ENCODE measurements at places on chromosomes 5 and 9.
A peak's percentile ranks its signal among the peaks of the same experiment; 100 is the strongest.

DNA sequence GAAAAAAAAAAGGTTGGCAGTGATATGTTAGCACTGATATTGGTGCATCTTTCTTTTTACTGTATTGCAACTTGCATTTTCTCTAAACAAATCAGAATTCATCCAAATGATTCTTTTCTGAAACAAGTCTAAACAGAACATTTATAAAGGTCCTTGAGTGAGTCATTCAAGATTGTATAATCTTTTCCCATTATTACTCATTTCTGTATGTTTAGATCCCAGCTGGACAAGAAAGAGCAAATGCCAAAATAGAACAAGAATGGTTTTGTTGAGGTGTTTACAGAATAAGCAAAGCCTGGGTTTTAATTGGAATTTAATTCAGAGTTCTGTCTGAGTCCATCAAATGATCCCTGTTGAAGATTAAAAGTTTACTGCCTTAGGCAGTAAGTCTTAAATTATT, 112.3 kb downstream of the VCAN start:
- DNase-seq: no peak

GRCh38 chr9:21326526-21327139, 8.6 kb downstream of the KLHL9 start:
- DNase-seq: no peak

DNA sequence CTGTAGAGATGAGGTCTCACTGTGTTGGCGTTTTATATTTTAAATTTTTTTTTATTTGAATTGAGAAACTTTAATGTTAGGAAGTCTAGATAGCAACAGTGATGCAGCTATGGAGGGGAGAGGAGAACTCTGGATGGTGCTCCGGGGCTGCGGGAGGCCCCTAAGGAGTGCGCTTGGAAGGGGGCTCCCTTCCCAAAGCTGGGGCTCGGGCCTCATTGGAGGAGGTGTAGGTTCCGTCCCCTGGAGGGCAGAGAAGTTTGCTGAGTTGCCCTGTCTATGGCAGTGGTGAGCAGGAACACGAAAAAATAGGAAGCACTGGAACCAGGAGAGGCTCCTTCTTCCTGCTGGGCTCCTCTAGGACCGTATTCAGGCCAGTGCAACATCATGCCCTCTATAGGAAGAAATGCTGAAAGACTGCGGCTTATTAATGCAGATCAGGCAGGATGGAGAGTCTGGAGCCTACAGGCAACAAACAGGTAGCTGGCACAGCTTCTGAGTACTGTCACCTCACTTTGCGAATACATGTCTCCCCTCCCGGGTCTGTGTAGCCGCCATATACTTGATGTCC, 16.1 kb downstream of the AHRR start:
- DNase-seq: no peak

DNA sequence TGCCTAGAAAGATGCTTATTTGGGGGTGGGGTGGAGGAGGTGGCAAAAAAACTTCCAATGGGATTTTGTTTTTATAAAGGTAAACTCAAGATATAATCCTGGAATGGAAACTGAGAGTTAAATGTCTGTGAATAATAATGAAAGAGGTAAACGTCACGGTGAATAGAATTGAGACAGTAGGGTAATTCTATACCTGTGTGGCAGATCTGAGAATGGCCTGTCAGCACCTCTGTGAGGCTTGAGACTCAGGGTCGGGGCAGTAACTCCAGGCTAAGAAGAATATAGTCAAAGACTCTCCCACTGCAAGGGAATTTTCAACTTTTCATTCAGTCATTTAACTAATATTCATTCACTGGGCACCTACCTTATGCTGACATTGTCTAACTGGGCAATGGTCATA, 581.2 kb upstream of the ZNF608 start:
- no peak for DNase-seq

DNA sequence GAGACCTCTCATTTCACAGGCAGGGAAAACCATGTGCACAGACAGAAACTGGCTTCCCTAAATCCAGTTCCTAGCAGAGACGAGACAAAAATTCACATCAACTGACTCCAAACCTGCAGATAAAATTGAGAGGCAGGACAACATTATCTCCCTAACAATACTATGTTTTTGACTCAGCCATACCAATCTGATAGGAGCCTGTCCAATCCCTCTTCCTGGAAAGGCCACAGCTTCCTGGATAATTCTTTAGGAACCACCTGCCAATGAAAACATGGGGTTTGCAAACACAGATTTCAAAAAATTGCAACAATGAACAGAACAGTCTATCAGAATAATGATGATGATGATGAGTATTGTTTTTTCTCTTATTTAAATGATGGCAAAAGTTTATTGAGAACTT, 22.4 kb downstream of the SH3TC2 start:
- DNase-seq: no peak

DNA sequence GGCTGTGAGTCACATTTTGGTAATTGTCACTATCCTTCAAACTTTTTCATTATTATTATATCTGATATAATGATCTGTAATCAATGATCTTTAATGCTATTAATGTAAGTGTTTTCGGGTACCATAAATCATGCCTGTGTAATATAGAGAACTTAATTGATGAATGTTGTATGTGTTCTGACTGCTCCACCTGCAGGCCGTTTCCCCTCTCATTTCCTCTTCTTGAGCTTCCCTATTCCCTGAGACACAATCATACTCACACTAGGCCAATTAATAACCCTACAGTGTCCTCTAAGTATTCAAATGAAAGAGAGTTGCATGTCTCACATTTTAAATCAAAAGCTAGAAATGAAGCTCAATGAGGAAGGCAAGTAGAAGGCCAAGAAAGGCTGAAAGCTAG, 420.9 kb upstream of the SGCD start:
- no peak for DNase-seq

- no peak for DNase-seq
Observed at GRCh38 chr9:115261656-115262081, 143.7 kb upstream of the TNC start.

- DNase-seq: peak; percentile 29
Observed at GRCh38 chr5:57989378-57989777, 470.5 kb downstream of the PLK2 start.

DNA sequence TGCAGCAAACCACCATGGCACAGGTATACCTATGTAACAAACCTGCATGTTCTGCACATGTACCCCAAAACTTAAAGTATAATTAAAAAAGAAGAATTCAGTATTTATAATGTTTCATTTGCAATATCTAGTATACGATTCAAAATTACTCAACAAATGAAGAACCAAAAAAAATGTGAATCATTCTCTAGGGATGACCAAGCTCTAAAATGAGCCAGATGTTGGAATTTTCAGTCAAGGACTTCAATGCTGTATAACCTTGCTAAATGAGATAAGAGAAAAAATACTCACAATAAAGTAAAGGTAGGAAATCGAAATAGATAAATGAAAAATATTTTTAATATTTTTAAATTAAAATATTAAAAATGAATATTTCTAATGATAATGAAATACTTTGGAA, 108.7 kb upstream of the ADRA1B start:
- DNase-seq: no peak

DNA sequence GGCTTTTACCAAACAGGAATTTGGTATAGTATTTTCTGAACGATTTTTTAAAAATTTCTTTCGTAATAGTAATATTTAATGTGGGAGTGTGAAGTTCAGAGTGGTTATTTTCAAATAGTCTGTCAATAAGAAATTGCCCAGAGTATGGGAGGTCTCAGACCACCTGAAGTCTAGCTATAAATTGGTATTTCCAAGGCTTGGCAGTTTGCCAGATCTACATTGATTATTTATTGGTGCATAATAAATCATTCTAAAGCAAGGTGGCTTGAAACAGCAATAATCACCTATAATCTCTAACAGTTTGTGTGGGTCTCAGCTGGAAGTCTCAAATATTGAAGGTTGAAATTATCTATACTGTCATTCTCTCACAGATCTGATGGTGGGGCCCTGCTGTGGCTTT, 118.5 kb downstream of the PRR16 start:
- DNase-seq: no peak

- no peak for DNase-seq
Observed at GRCh38 chr5:6177926-6178325, 200.4 kb downstream of the MED10 start.

GRCh38 chr5:100444961-100445360, 90.2 kb upstream of the FAM174A start:
- no peak for DNase-seq

GRCh38 chr5:5006548-5006947, 133.6 kb upstream of the ADAMTS16 start:
- DNase-seq: no peak

- no peak for DNase-seq
Observed at GRCh38 chr9:125749951-125750626, 2.9 kb downstream of the PBX3 start.

GRCh38 chr9:76297721-76298239, 96.4 kb downstream of the RFK start:
- DNase-seq: no peak

GRCh38 chr9:93476924-93477323, 23.5 kb upstream of the FAM120AOS start:
- no peak for DNase-seq

DNA sequence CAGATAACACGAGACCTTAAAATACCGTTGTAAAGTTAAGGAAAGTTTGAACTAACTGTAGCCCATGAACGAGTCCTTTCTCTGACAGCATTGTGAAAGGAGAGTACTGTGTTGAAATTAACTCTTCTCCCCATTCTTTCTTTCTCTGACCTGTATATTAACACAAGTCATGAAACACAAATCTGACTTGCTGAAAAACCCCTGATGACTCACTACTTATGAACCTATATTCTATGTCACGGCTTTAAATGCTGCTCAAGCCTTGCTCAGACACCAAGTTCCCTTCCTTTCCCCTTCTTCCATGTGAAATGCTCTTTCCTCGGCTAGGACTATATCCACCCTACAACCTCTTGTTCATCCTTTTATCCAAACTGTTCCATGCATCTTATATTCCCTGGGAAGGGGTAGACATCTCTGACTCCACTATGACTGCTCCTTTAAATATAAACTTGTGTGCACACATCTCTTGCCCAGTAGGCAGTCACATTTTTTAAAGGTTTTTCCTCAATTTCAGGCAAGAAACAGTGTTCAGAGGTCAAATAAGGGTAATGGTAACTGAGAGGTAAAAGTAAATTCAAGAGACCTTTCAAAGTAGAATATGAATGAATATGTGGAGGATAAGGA, 142.9 kb downstream of the NFIB start:
- DNase-seq: no peak

- DNase-seq: no peak
Observed at GRCh38 chr9:14308853-14309145, 5.1 kb downstream of the NFIB start.

GRCh38 chr5:90519081-90519480, 10.3 kb downstream of the LYSMD3 start:
- no peak for DNase-seq

DNA sequence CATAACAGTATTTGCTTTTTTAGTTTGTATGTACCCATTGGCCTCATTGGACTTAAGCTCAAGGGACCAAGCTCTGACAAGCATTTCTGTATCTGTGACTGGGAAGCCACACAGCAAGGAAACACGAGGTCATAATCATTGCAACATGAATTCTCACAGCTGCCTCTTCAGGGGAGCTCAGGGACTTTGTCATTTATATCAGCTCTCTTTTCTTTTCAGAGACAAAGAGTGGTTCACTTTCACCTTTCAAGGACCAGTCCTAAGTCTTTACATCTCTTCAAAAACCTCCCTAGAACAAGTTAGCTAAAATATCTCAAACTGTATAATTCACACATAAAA, 58.6 kb downstream of the ADAMTS12 start:
- no peak for DNase-seq

GRCh38 chr5:134439210-134439654, 27.6 kb upstream of the CDKN2AIPNL start:
- DNase-seq: peak; percentile 89

DNA sequence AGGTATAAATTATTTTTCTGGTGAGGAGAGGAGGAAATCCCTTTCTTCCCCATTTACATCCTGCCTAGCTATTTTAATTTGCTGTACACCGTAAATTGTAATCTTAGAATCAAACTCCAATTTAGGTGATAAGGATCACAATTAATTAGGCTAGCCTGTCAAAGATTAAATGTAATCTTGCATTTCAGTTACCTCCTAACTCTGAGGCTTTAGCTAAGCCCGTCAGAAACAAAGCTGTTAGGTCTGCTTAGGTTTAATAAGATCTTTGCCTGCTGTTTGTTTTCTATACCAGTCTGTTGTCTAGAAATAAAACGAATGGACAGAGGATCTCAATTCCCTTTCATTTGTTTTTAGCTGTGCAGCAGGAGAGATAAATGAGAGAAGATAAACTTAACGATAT, 51.5 kb downstream of the PIK3R1 start:
- no peak for DNase-seq

- no peak for DNase-seq
Observed at GRCh38 chr9:70010015-70010414, 33.6 kb upstream of the MAMDC2 start.

DNA sequence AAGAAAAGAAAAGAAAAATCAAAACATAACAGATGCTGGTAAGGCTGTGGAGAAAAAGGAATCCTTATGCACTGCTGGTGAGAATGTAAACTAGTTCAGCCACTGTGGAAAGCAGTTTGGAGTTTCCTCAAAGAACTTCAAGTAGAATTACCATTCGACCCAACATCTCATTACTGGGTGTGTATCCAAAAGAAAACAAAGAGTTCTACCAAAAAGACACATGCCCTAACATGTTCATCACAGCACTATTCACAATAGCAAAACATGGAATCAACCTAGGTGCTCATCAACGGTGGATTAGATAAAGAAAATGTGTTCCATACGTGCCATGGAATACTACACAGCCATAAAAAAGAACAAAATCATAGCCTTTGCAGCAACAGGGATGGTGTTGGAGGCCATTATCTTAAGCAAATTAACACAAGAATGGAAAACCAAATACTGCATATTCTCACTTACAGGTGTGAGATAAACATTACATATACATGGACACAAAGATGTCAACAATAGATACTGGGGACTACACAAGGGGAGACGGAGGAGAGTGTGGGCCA, 63.4 kb downstream of the PDE6A start:
- DNase-seq: no peak

GRCh38 chr5:83197326-83197967, 120.1 kb downstream of the XRCC4 start:
- no peak for DNase-seq

DNA sequence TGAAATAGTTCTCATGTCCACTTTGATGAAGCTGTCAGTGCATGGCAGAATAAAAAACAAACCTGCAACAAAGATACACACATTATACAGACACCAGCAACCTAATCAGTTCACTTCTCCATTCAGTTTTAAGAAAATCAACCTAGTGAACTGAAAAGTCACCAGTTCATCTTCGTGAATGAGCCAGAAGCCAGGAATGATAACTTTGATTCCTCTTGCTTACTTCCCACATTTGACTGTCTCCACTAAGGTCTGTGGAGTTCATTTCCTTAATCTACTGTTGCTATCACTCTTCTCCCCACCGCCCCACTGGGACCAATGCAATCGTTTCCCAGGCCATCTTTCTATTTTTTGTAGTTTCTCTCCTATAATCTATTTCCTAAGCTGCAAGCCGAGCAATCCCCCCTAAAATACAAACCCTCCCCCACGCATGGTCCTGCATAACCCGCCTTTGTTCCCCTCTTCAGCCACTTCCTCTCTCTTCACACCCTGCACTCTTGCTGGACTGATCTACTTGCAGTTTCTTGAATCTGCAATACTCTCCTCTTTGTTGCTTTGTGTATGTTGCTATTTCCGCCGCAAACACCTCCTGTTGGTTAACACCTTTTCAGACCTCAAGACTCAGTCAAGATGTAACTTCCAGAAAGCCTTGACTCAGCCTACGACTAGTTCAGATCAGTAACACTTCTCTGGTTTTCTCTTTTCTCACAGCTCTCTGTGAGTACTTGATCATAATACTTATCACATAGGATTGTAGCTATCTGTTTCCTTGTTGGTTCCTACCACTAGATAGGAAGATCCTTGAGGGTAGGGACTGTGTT, 16.6 kb downstream of the STOM start:
- no peak for DNase-seq

- no peak for DNase-seq
Observed at GRCh38 chr9:12699529-12699928, 6.3 kb downstream of the TYRP1 start.

All from epithelial cell of proximal tubule (primary cell).